A549 treated with CpdA at 1 μM for 4 hours (cell line): ENCODE measurements at places on chromosomes 2 and 18. TPM values are rescaled to one million over a fixed set of nuclear protein-coding genes. Genes with fewer than 3 reads are reported as not detected.

Gene CENPA
- total RNA-seq: 45.4 to 62.8 TPM (median 52.8 TPM) in 5 replicates

Gene STON1
- total RNA-seq: 0.23 to 0.46 TPM (median 0.35 TPM) in 4 of 5 replicates, not detected in the other

Gene RPRM
- total RNA-seq: 0.05 TPM in 1 of 5 replicates, not detected in the others

Gene C2orf15
- 0.27 to 0.53 TPM (median 0.40 TPM) in 5 replicates for total RNA-seq

Gene UCN
- total RNA-seq: 0.96 to 2.3 TPM (median 1.5 TPM) in 5 replicates

Gene UGT1A7
- total RNA-seq: 3.9 to 6.1 TPM (median 4.4 TPM) in 5 replicates

Gene DCDC2C
- 0.29 to 0.36 TPM in 2 of 5 replicates, not detected in the others for total RNA-seq

Gene TGFBRAP1
- 16.4 to 17.9 TPM (median 17.0 TPM) in 5 replicates for total RNA-seq

Gene EPHA4
- total RNA-seq: 0.56 to 1.3 TPM (median 0.78 TPM) in 5 replicates

Gene LHCGR
- total RNA-seq: not detected in 5 replicates

Gene EMX1
- total RNA-seq: 0.07 to 0.28 TPM (median 0.16 TPM) in 4 of 5 replicates, not detected in the other
